ENCODE measurements at places on chromosomes 13 and 19.
A peak's percentile ranks its signal among the peaks of the same experiment; 100 is the strongest.

DNA sequence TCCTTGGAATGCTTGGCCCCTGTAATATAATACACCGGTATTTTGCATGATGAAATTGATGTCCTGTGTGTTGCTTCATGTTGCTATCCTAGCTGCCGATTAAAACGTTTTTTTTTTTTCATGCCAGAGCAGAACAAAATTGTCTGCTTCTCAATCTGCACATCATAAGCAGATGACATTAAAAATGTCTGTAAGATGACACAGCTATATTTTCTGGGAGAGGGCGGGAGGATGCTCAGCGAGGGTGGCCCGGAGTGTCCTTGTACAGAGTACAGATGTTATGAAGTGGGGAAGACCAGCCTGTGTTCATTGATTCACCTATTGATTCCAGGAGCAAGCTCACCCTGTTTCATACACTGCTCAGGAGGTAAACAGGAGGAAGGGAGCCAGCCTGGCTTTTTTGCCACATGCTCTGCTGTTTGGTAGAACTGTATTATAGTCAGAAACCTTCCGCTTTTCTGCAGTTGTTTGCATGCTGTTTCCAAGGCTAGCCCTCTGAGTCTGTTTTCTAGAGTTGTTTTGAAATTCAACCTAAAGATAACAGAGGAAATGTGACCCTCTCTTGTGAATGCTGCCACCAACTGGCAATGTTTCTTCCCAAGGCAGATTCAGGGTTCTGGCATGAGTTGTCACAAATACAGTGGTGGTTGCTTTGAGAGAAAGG lies 4.7 kb upstream of the IRS2 start:
- DNase-seq: no peak

DNA sequence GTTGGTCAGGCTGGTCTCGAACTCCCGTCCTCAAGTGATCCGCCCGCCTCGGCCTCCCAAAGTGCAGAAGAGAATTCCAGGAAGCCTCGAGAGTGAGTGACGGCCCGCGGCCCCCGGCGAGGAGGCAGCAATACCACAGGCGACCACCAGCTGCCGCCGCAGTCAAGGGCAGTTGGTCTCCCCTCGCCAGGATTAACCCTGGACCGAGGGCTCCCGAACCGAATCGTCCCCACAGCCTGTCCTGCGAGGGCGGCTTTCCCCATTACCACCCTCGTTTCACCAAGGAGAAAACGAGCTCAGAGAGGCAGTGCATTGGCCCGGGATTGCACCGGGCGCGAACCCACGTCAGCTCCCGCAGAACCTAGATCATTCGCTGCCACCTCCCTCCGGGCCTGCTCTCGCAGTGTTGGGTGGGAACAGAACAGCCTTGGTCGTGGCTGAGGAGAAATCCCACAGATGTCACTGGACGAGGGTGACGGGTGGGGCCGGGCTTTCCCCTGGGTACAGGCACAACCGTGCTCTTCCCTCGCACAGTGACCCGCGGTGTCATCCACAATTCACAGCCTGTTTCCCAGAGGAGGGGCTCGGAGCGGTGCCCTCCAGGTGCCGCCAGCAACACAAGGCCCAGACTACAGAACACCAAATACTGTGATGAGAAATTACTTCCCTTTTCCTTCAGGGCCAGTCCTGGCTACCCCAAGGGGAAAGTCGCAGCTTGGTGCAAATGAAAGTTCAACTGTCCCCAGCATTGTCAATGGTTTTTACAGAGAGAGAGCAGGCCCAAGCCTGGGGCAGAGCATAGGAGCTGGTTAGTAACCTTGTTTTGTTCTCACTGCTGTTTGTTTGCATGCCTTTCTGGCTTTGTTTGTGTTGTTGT lies 24.8 kb downstream of the C2CD4C start:
- DNase-seq: no peak

DNA sequence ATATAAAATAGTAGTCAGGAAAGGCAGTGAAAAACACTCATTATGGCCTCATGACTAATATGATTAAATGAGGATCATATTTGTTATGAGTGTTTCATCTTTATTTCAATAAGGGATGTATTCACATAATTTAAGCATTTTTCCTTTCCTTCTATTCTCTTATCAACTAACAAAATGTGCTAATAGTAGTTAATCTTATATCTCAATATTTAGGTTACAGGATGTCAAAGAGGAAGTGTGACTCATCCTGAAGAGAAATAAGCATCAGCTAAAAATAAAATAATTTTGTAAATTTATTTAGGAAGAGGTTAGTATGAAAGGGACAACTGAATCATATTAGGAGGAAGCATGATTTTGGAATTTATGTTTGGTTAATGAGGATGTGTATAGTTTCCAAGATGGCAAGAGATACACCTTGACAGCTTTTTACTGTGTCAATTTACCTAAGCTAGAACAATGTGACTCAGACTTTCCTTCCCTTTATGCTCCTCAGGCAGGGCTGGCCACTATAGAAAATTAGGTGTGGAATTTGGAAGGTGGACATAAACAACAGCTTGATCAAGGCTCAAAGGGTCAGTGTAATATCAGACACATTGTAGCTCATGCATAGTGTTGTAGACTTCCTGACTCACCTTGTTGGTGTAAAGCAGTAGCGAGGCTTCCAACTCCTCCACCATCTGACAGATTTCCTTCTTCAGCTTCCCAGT lies 172.7 kb downstream of the SLITRK1 start:
- DNase-seq: no peak

DNA sequence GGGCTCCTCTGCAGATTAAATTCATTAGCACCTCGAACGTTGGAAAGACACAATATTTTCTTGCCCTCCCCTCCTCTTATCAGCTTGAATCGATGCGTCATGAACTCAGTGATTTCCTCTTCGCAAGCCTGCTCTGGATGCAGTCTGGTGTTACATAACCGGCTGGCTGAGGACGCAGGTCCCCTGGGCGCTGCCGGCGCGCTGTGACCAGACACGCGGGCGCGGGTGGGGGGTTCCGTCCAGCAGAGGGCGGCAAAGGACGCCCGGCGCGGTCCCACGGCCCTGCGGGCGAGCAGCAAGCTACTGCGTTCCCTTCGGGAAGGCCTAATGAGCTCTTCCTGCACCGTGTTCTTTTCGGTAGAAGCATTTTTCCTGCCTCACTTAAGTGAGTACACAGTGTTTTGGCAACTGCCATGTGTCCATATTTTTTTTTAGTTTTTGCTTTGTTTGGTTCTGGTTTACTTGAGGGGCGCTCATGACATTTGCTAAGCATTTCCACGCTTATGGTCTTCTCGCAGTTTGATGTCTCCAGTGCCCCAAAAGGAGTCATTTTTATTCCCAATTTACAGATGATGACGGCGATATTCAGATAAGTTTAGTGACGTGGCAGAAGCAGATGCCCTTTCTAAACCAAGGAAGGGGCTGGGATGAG lies 112.2 kb upstream of the MBNL2 start:
- DNase-seq: peak; percentile 52

DNA sequence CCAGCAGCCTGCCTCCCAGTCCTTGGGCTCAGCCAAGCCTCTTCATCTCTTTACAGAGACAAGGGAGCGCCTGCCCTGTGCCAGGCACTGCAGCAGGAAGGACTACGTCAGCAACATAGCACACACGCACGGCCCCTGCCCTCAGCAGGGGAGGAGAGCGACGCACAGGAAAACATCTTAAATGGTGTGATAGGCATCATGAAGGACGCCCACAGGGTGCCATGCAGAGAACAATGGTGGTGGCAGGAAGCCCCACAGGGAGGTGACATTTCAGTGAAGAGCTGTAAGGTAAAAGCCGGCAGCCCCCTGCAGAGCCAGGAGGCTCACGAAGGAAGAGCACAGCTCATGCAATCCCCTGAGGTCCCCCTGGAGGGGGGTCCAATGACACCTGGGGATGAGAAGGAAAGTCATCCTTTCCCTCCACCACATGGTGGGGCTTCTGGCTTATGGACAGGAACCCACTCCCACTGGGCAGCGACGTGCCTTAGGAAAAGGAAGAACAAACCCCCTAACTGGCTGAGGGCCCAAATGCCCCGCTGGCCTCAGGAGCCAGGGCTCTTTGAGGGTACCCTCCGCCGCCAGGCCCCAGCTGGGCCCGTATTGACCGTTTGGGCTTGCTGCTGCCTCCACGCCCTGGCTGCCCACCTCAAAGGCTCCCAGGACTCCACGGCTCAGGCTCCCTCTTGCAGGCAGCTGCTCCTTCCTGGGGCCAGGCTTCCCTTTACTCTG lies 37.3 kb upstream of the C13orf42 start:
- DNase-seq: no peak

DNA sequence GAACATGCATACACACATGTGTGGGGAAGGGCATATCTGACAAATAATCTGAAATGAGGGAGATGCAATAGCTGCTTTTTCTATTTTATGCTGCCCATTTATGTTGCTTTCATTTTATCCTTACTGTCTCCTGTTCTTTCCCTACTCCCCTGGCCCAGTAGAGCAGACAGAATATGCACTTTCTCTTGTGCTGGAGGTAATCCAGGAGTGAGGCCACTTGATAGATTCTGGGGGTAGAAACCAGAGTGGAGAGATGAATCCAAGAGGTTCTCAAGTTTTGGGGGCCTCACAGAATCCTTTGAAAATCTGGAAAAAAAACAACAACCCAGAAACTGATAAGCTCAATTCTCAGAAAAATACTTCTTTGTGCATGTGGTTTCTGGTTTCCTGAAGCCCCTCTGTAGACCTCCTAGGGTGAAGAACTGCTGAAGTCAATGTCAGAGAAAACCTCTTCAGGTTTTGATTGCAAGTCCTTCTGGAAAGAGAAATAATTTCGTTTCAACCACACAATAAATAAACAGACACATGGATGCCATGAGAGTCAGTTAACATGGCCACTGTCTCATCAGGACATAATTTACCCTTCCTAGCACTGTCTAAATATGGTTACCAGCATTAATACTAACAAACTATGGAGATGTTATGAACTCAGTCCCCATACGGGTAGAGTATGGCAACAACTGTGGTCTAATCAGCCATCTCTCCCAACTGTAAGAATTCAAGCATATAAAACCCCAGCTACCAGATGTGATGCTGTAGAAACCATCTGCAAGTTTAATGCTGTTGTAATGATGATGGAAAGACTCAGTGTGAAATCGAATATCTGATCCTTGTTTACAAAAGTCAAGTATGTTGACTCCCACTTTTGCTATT lies 355.6 kb downstream of the SLC7A1 start:
- DNase-seq: no peak

- DNase-seq: no peak
Measured at GRCh38 chr19:33804021-33804799, 7.5 kb downstream of the KCTD15 start.

DNA sequence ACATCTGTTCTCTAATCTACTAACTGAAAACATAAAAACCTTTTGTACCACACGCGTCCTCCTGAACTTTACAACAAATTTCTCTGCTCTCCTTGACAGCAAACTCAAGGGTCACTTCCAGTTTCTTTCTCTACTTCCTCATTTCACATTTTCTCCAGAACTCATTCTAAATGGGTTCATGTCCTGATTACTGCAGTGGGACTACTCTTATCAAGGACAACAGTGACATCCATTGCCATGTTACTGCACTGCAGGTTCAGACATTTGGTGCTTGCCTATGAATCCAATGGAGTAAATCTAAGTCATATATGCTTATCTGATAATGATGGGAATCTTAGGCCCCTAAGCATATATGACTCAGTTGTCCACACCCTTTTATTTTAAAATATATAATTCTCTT lies 35.3 kb downstream of the FPR3 start:
- DNase-seq: no peak

- DNase-seq: no peak
Measured at GRCh38 chr13:46168341-46168740, 13.6 kb downstream of the LCP1 start.

DNA sequence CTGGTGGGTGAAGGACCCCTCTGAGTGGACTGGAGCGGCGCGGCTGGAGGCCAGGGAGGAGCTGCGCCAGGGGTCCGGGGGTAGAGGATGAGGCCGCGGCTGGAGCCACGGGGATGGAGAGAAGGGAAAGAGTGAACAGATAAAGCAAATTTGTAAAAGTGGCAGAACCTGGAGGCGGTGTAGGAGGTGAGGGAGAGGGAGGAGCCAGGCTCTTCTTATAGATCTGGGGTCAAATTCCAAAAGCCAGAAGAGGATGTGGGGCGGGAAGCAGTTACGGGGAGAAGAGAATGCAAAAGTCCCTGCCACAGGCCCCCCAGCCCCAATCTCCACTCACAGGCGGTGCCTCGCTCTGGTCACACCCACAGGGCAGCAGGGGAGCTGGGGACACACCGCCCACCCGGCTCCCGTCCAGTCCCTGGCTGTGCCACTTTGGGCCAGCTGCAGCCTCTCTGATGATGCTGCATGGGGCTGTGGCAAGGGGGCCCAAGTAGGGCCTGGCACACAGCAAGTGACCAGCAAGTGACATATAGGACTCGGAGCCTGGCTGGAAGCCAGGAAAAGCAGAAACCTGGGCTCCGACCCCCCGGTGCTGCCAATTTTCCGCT lies 11.1 kb downstream of the LRRC4B start:
- no peak for DNase-seq

DNA sequence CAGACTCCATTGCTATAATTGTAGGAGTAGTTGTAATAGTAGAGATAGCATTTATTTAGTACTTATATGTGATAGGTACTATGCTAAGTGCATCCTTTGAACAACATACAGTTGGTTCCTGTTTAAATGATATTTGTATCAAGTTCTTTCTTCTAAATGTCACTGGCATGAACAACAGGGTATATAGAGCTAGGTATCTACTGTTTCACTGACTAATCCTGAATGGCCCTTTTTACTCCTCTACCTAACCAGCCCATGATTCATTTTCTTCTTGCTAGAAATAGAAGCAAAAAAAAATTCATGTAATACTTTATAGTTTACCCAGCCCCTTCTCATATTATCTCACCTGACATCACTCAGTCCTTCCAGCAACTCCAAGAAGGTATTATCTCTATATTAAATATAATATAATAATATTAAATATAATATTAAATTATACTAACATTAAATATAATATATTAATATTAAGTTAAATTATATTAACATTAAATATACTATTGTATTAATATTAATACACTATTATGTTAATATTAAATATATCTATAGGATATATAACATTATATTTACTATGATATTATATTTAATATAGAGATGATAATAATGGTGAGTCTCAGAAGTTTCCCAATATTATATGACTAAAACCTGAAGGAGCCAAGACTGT lies 74.2 kb downstream of the FRY start:
- no peak for DNase-seq

- no peak for DNase-seq
Measured at GRCh38 chr13:25857830-25858229, 194.0 kb downstream of the SHISA2 start.

DNA sequence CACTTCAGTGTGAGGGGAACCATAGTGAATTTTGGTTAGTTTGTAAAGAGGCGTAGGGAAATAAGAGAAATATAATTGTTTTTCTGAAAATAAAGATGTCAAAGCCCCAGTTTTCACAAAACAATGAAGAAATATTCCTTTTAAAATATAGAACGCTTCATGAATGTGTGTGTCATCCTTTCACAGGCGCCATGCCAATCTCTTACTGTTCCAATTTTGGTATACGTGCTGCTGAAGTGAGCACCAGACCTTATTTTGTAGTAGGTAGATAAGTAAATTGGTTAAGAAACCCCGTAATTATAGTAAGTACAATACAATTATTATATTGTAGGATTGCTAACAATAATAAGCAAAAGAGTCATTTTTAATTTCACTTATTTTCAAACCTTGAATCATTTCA lies 43.3 kb downstream of the NAA16 start:
- no peak for DNase-seq

GRCh38 chr19:29308977-29309590 lies 96.1 kb upstream of the UQCRFS1 start:
- no peak for DNase-seq

Data from stimulated activated CD4-positive, alpha-beta T cell treated with anti-CD3 and anti-CD28 coated beads, Interleukin-1b, Interleukin-23, amount 100 ng/mL, for 1 hour (primary cell).